GF-D8 (cell line): ENCODE measurements at places on chromosomes 2 and 18.

DNA sequence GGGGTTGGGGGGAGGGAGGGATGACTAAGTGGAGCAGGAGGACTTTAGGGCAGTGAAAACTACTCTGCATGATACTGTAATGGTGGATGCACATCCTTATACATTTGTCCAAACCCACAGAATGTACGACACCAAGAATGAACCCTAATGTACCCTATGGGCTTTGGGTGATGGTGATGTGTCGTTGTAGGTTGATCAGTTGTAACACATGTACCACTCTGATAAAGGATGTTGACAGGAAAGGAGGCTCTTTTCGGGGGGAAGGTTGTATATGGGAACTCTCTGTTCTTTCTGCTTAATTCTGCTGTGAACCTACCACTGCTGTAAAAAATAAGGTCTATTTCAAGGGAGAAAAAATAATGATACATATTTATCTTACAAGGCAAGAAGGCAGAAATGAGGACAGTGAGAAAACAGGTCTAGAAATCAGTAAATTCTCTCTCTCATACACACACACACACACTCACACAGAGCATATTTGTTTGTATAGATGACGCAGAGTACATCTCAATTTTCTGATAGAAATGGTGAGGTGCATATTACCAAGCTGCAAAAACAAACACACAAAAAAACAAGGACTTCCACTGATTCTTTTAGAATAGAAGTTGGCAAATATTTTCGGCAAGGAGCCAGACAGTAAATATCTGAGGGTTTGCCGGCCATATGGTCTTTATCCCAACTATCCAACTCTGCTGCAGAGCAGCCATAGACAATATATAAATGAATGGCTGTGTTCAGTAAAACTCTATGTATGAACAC lies 20.2 kb downstream of the FAM124B start:
- DNase-seq, result no peak

DNA sequence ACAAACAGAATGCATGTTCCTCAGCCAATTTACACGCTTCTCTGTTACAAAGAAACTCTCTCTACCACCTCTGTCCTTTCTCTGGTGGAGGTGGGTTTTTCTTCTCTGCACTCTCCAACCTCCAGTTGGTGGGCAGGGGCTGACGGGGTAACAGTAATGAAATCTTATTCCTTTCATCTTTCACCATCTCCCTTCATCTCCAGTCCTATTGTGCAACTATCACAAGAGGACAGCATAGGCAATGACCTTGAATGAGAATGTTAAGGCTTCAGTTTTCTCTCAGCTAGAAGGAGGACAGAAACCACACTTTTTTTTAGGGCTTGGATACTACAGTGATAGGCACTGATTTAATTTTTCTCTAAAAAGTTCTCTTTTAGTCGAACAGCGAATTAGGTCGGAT lies 81.7 kb upstream of the NEUROD1 start:
- DNase-seq, result no peak

DNA sequence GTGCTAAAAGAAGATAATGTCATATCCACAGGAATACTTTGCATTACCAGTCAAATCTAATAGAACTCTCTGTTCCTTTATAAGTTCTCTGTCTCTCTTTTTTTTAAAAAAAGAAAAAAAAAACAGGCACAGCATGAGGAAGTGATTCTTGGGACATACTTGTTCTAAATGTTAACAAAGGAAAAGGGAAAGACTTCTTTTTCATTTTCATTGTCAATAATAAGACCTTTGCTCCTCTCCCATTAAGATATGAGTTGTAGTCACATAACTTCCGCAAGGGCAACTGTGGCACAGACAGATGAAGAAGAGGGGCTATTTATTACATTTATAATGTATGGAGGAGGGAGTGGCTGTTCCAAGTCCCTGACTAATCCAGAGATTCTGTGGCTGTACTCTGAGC lies 4.7 kb downstream of the CD302 start:
- no peak for DNase-seq

DNA sequence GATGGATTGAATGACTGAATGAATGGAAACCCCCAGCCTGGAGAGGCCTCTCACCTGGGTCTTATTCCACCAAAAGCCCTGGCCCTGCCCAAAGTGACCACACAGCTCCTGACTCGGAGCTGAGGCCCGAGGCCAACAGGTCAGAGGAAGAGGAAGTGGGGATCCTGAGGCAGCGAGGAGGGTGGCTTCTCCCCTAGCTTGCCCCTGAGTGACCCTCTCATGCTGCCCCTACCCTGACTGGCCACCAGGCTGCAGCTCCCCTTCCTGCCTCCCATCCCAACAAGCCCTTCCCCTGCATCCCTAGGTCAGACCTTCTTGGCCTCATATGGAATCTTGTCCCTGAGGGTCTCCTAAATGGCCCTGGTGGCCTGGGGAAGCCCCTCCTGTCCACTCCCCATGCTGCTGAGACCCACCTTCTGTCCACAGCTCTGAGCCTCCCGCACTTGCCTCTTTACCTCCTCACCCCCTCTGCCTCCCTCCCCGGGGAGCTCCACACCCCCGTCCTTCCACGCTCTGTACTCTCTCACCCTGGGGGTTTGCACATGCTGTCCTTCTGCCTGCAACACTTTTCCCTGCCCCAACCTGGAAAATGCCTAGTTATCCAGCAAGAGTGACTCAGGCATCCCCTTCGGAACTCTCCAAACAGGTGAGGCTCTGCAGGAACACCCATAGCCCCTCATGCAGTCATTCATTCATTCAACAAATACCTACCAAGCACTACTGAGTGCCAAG lies 134.8 kb upstream of the HDAC4 start:
- no peak for DNase-seq

DNA sequence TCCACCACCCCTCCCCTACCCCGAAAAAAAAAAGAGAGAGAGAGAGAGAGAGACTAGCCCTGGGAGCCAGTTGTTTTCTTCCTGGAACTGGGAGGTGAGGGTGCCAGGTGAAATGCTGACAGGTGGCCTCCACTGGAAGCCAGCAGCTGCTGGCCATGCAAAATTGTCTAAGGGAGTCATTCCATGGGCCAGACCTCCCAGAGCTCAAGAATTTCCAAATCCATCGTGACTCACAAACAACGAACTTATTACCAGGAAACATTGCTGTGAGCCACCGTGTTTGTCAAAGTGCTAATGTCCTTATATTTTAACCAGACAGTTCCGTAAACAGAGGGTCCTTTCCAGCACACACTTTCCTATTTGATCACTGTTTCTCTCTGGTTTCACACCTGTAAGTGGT lies 68.5 kb upstream of the PID1 start:
- no peak for DNase-seq

- no peak for DNase-seq
Observed at GRCh38 chr18:9855681-9856080, 30.1 kb upstream of the TXNDC2 start.

DNA sequence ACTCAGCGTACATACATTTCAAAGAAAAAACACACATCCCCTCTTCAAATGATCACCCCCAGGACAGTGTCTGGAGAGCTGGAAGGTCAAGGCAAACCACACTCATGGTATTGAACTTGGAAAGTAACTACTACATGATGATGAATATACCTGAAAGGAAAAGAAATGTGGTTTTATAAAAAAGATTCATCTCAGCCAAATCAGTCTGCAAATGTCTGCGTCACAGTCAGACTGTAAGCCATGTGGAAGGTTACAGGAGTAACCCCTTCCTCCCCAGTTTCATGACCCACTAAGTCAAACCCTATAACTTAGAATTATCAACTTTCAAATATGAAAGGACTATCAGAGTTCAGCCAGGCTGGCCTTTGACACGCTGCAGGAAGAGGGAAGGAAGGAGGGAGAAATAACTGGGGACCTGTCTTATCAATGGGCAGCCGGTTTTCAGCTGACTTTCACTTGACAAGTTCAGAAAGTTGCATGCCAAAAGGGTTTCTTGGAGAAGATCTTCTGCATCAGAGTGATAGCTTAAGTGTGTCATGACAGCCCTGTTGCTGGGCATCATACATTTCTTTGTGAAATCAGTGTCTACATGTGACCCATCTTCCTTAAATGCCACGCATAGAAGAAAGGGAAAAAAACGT lies 7.0 kb upstream of the BMP10 start:
- DNase-seq, result no peak

DNA sequence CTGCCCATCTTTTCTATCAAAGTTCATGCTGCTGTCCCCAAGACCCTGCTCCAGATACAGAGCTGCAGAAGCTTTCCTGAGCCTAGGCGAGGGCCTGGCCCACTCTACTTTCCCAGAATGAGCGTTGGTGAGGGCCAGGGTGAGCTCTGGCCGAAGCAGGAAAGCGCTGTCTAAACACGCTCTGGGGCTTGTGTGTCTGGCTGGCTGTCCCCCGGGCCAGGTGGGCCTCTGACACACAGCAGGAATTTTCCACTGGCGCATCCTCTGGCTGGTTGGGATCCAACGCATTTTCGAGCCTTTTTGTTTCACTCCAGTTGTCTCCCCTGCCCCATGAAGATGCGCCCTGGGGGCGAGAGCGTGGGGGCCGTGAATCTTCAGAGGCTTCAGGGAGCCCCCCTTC lies 17.8 kb upstream of the KCNK3 start:
- DNase-seq, result no peak

DNA sequence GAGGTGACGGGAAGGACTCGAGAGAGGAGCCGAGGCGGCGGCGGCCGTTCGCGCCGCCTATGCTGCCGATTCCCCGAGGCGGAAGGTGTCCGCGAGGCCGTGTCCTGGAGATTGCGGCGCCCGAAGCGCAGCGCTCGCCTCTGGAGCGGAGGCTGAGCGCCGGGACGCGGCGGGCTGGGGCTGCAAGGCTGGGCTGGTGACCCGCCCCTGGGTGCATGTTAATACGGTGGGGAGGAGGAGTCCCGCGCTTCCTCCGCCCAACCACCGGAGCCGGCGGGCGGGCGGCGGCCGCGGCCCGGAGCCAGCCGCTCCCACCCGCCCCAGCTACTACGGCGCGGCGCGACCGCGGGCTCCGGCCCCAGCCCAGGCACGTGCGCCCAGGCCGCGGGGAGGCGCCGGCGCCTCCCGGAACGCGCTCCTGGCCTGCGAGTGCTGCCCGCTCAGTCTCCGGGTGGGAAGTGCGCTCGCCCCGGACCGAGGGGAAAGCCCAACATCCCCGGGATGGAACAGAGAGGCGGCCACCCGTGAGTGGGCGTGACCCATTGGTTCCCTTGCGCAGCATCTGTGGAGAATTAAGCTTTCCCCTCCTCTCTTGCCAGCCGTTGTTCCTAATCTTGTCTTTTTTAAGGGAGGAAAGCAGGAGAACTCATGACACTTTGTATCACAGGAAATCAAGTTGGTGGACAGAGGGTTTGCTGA lies at the start of gene DLGAP1:
Gene DLGAP1 (minus strand): TSS at position 195 of the 699 bp plus-strand sequence.
- DNase-seq, result no peak

- DNase-seq, result no peak
Observed at GRCh38 chr2:241547781-241548450, 10.6 kb upstream of the BOK start.

- DNase-seq, result no peak
Observed at GRCh38 chr2:164000176-164000575, 264.4 kb upstream of the FIGN start.

DNA sequence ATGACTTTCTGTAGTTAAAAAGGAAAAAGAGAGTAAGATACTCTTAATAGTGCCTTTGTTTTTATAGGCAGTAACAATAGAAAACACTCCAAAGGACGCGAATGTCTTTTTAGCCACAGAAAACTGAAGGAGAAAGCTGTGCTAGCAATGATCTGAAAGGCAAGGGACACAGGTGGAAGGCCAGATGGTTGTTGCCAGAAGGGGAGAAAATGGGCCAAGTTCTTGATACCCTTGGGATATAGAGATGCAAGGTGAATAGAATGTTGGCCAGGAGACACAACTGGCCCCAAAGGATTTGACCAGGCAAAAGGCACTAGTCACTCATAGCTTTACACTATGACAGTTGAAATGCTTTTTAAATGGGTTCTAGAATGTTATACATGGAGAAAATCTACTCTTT lies 180.0 kb downstream of the NRXN1 start:
- no peak for DNase-seq
